ENCODE measurements at places on chromosomes 1 and 21.

DNA sequence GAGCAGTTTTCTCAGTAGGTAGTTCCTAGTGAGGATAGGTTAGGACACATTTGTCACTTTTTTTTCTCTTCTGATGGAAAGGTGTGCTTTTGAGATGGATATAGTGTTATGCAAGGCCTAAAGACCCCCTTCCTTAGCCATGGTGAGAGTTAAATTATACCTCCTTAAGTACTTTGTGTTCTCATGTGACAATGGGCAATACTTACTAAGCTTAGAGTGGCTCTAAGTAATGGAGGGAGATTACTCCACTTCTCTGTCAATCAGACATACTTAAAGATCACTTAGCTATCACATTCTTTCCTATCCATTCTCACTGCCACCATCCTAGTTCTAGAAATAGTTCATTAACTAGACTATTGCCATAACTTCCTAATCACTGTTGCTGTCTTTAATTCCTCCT is 265.6 kb downstream of the PBX1 start:
- DNase-seq, result no peak

GRCh38 chr21:45420061-45421041 is 15.4 kb downstream of the COL18A1 start:
- DNase-seq, result peak; percentile 99

DNA sequence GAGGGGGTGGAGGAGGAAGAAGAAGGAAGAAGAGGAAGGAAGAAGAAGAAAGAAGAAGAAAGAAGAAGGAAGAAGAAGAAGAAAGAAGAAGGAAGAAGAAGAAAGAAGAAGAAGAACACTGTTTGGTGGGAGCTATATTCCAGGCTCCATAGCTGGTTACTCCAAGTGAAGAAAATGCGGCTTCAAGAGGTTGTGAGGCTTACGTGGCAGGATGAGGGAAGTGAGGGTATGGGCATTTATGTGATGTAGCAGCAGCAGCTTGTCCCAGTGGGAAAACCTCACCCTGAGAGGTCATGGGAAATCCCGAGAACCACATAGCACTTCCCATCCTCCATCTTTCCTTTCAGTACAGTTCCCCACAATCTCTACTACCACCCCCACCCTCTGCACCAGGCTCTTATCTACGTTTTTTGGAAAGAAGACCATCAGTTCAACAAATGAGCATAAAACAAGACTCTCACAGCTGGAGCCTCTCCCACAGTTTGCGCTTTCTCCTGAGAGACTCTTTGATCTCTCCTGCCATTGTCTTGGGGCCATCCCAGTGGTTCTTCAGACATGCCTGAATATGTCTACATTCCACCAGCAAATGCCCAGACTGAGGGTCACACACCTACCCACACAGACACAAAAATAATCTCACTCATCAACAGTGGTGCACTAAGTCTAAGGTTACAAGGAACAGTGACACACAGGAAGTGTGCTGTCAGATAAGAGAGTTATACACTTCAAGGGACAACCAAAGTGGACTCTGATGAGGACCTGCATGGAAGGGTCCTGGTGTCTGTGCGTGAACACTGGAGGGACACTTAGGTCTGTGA is 77.9 kb upstream of the KCNJ15 start:
- DNase-seq, result no peak

GRCh38 chr1:92538048-92538412 is 51.3 kb upstream of the GFI1 start:
- DNase-seq, result no peak
